ENCODE measurements at places on chromosomes 3 and 15. TPM values are rescaled to one million over a fixed set of nuclear protein-coding genes. Genes with fewer than 3 reads are reported as not detected.

The CA12 gene
- 7.5 TPM for total RNA-seq

The AADAC gene
- not detected for total RNA-seq

The A4GNT gene
- not detected for total RNA-seq

The PLA1A gene
- 0.69 TPM for total RNA-seq

All from spinal cord (tissue), 10 donors.